ENCODE measurements at places on chromosomes 6 and 20.

GRCh38 chr20:22341508-22341907 is 242.9 kb downstream of the FOXA2 start:
- no peak overlapping the region for H3K27ac ChIP-seq
- no peaks in the 10 kb centered on the region for H3K36me3 ChIP-seq
- H3K27me3 ChIP-seq, result no peaks in the 10 kb centered on the region
- no peak for DNase-seq
- no peak overlapping the region for H3K4me3 ChIP-seq

GRCh38 chr6:168014428-168014827 is 17.0 kb downstream of the KIF25 start:
- no peak for DNase-seq
- no peaks in the 10 kb centered on the region for H3K27me3 ChIP-seq
- H3K36me3 ChIP-seq, result no peaks in the 10 kb centered on the region
- no peaks in the 10 kb centered on the region for H3K4me1 ChIP-seq

- peak overlapping the region; percentile 44 for H3K27ac ChIP-seq
- H3K27me3 ChIP-seq, result no peaks in the 10 kb centered on the region
- H3K36me3 ChIP-seq, result no peaks in the 10 kb centered on the region
- peak; percentile 56 for DNase-seq
Observed at GRCh38 chr6:43271103-43271815, 26.8 kb upstream of the SLC22A7 start.

GRCh38 chr6:163263196-163263595 is 151.3 kb upstream of the QKI start:
- no peaks in the 10 kb centered on the region for H3K36me3 ChIP-seq
- H3K27me3 ChIP-seq, result no peaks in the 10 kb centered on the region
- no peak overlapping the region for H3K27ac ChIP-seq
- H3K4me3 ChIP-seq, result no peak overlapping the region
- H3K4me1 ChIP-seq, result peaks cover 12% of the 10 kb centered on the region

- no peak for DNase-seq
- H3K4me3 ChIP-seq, result no peak overlapping the region
- no peaks in the 10 kb centered on the region for H3K36me3 ChIP-seq
- H3K27me3 ChIP-seq, result no peaks in the 10 kb centered on the region
Observed at GRCh38 chr6:127367023-127367375, 23.6 kb upstream of the ECHDC1 start.

- no peaks in the 10 kb centered on the region for H3K36me3 ChIP-seq
- H3K4me1 ChIP-seq, result no peaks in the 10 kb centered on the region
- H3K4me3 ChIP-seq, result no peak overlapping the region
- no peak overlapping the region for H3K27ac ChIP-seq
- no peaks in the 10 kb centered on the region for H3K27me3 ChIP-seq
Observed at GRCh38 chr6:13472976-13473767, 14.2 kb downstream of the GFOD1 start.

- H3K27me3 ChIP-seq, result no peaks in the 10 kb centered on the region
- peaks cover 10% of the 10 kb centered on the region for H3K4me1 ChIP-seq
- DNase-seq, result no peak
- H3K27ac ChIP-seq, result no peak overlapping the region
- no peak overlapping the region for H3K4me3 ChIP-seq
- H3K36me3 ChIP-seq, result no peaks in the 10 kb centered on the region
Observed at GRCh38 chr6:168265827-168266815, 53.5 kb downstream of the DACT2 start.

- H3K27ac ChIP-seq, result no peak overlapping the region
- no peaks in the 10 kb centered on the region for H3K4me1 ChIP-seq
- H3K4me3 ChIP-seq, result no peak overlapping the region
Observed at GRCh38 chr20:9903048-9903655, 64.3 kb upstream of the PAK5 start.

DNA sequence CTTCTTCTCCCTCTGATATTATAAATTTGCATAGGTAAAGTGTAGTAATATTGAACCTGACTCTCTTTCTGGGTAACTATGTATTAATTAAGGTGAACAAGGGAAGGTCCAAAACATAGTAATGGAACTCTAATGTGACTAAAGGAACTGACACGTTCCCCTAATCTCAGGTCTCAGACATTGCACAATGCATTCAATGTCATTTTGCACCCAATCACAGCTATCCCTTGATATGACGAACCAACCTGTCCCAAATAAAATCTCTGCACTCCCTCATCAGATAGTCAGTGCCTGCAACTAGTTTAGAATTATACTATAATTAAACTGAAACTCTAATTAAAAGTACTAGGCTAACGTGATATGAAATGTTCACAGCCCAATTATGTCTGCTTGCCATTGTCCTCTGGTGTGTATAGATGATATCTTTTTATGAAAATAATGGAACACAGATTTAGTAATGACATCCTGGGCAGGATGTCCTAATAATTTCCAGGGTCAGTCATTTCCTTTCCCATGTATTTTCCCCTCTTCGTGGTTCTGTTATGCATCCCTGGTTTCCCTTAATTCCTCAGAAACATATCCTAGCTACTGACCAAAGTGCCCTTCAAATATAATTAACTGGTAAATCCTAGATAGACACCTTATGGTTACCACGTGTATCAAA is 36.8 kb downstream of the PTPRK start:
- H3K27ac ChIP-seq, result no peak overlapping the region
- H3K36me3 ChIP-seq, result no peaks in the 10 kb centered on the region
- DNase-seq, result no peak
- no peaks in the 10 kb centered on the region for H3K4me1 ChIP-seq
- no peaks in the 10 kb centered on the region for H3K27me3 ChIP-seq
- no peak overlapping the region for H3K4me3 ChIP-seq

DNA sequence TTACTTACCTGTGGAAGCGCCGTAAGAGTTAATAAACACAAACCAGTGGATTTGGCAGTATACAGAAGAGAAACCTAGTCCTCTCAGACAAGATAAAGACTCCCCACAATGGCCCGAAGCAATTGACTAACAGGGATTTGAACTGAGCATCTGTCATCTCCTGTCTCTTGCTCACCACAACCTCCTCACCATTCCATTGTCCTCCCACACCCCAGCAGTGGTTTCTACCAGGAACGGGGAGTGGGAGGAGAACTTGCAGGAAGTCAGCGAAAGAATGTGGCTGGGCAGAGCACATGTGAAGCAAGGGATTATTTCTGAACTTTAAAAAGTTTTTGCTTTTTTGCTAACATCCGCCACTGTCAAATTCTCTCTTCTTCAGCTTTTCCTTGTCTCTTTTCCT is 24.6 kb upstream of the TAAR1 start:
- no peaks in the 10 kb centered on the region for H3K4me1 ChIP-seq
- no peak overlapping the region for H3K4me3 ChIP-seq
- no peaks in the 10 kb centered on the region for H3K27me3 ChIP-seq
- no peaks in the 10 kb centered on the region for H3K36me3 ChIP-seq

GRCh38 chr6:73451223-73452106 is 632 bp downstream of the CGAS start:
- peak; percentile 31 for DNase-seq
- H3K27me3 ChIP-seq, result no peaks in the 10 kb centered on the region
- peak overlapping the region; percentile 57 for H3K4me3 ChIP-seq
- no peaks in the 10 kb centered on the region for H3K36me3 ChIP-seq
- H3K4me1 ChIP-seq, result peaks cover 10% of the 10 kb centered on the region

GRCh38 chr6:89826029-89826528 is 3.6 kb upstream of the CASP8AP2 start:
- no peak overlapping the region for H3K4me3 ChIP-seq
- H3K4me1 ChIP-seq, result no peaks in the 10 kb centered on the region
- H3K27me3 ChIP-seq, result no peaks in the 10 kb centered on the region
- no peak overlapping the region for H3K27ac ChIP-seq
- no peaks in the 10 kb centered on the region for H3K36me3 ChIP-seq
- peak; percentile 45 for DNase-seq

GRCh38 chr6:73514746-73515110 is 6.1 kb downstream of the EEF1A1 start:
- H3K4me1 ChIP-seq, result peaks cover 32% of the 10 kb centered on the region
- no peak for DNase-seq
- H3K4me3 ChIP-seq, result no peak overlapping the region
- peaks cover 32% of the 10 kb centered on the region for H3K36me3 ChIP-seq
- no peaks in the 10 kb centered on the region for H3K27me3 ChIP-seq
- no peak overlapping the region for H3K27ac ChIP-seq

GRCh38 chr20:14892782-14893181 is 555.4 kb upstream of the FLRT3 start:
- H3K36me3 ChIP-seq, result no peaks in the 10 kb centered on the region
- no peak for DNase-seq
- no peak overlapping the region for H3K4me3 ChIP-seq
- no peaks in the 10 kb centered on the region for H3K4me1 ChIP-seq
- no peaks in the 10 kb centered on the region for H3K27me3 ChIP-seq

- no peak for DNase-seq
- H3K27me3 ChIP-seq, result no peaks in the 10 kb centered on the region
- peaks cover 7% of the 10 kb centered on the region for H3K4me1 ChIP-seq
- no peak overlapping the region for H3K27ac ChIP-seq
Observed at GRCh38 chr6:54519161-54519560, 210.9 kb downstream of the TINAG start.

DNA sequence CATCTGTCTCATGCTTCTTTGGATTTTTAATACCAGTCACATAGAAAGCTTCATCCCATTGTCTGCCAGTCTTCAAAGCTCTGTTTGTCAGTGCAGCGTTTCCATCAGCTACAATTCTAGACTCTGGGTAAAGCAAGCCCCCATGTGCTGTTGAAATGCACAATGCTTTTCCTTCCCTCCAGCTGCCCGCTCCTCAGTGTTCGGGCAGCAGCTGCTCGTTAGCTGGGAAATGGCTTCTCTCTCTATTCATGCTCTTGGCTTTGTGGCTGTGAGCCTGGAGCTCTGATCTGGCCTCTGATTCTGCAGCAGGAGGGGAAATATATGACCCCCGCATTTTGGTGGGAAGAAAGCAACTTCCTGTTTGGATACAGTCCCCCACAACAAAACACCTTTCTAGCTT is 213.0 kb upstream of the CDYL start:
- peaks cover 6% of the 10 kb centered on the region for H3K4me1 ChIP-seq
- DNase-seq, result no peak
- H3K4me3 ChIP-seq, result no peak overlapping the region
- H3K27ac ChIP-seq, result no peak overlapping the region

DNA sequence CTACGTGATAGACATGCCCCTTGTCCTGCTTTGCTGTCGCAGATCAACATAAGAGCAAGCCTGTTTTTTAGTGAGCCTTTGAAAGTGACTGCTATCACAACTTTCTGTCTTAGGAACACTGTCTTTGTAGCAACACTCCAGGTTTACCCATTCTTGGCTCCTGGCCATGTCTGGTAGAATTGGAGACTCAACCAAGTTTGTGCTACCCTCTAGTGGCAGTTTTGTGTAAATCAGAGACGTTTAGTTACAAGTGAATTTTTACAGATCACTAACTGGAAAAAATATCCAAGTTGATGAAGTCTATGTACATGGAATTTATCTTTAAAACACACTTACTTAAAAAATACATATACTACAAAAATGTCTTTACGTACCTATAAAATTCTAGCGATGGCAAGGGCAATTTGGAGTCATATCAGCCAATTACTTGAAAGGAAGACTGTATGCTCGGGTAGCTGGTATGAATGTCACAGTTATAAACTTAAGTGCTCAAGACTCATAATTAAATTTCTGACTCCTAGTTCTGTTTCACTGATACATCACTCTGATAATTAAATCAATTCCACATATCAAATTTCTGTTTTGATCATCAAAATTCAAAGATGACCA is 101.4 kb downstream of the ADGB start:
- no peak overlapping the region for H3K4me3 ChIP-seq
- no peaks in the 10 kb centered on the region for H3K4me1 ChIP-seq
- DNase-seq, result peak; percentile 85
- H3K27me3 ChIP-seq, result no peaks in the 10 kb centered on the region

- no peak overlapping the region for H3K4me3 ChIP-seq
- DNase-seq, result peak; percentile 85
- no peaks in the 10 kb centered on the region for H3K36me3 ChIP-seq
- H3K27ac ChIP-seq, result no peak overlapping the region
Observed at GRCh38 chr6:31366693-31367470, 9.9 kb upstream of the HLA-B start.

GRCh38 chr6:122400121-122400450 is 634 bp downstream of the HSF2 start:
- H3K36me3 ChIP-seq, result no peaks in the 10 kb centered on the region
- no peaks in the 10 kb centered on the region for H3K27me3 ChIP-seq
- no peak for DNase-seq
- H3K27ac ChIP-seq, result peak overlapping the region; percentile 87

DNA sequence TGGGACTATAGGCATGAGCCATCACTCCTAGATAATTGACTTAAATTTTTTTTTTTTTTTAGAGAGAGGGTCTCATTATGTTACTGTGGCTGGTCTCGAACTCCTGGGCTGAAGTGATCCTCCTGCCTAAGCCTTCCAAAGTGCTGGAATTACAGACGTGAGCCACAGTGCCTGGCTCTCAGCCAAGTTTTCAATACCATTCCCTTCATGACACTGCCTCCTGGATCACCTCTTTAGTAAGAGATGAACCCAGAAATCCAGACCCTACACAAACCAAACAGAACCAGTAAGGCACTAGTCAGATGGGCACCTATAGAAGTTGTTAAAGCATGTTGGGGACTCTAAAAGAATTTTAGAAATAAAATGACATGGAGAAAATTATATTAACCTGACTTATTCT is 18.3 kb upstream of the RIMS4 start:
- DNase-seq, result no peak
- H3K4me1 ChIP-seq, result no peaks in the 10 kb centered on the region
- no peak overlapping the region for H3K4me3 ChIP-seq
- H3K36me3 ChIP-seq, result no peaks in the 10 kb centered on the region

- no peak for DNase-seq
- H3K36me3 ChIP-seq, result no peaks in the 10 kb centered on the region
Observed at GRCh38 chr6:89539779-89540178, 98.8 kb downstream of the LYRM2 start.

- H3K4me3 ChIP-seq, result no peak overlapping the region
- peak overlapping the region; percentile 90 for H3K27ac ChIP-seq
- H3K36me3 ChIP-seq, result no peaks in the 10 kb centered on the region
- H3K27me3 ChIP-seq, result no peaks in the 10 kb centered on the region
- no peak for DNase-seq
Observed at GRCh38 chr20:53829255-53829723, 235.7 kb upstream of the ZNF217 start.

- DNase-seq, result no peak
- H3K4me3 ChIP-seq, result no peak overlapping the region
- H3K27ac ChIP-seq, result no peak overlapping the region
Observed at GRCh38 chr6:126180585-126180984, 159.3 kb upstream of the CENPW start.

DNA sequence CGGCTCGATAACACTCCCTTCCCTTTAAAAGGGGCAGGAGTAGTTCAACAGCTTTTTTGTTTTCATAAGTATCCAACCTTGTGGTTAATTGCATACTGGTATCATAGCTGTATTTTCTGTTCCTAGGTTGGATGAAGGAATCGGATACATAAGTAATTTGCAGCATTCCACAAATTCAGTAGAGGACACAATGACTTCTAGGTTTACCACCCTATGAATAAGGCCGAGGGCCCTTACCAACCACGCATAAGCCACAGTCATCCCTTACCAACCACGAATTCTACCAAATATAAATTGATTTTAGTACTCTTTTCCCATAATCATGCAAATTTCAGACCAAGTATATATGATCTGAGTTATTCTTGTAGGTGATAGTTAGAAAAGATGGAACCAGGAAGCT is 36.3 kb downstream of the MCUR1 start:
- no peak overlapping the region for H3K4me3 ChIP-seq
- no peaks in the 10 kb centered on the region for H3K36me3 ChIP-seq
- no peak overlapping the region for H3K27ac ChIP-seq
- DNase-seq, result no peak
- H3K27me3 ChIP-seq, result no peaks in the 10 kb centered on the region
- H3K4me1 ChIP-seq, result no peaks in the 10 kb centered on the region
